ENCODE measurements at places on chromosomes 11 and 22.

DNA sequence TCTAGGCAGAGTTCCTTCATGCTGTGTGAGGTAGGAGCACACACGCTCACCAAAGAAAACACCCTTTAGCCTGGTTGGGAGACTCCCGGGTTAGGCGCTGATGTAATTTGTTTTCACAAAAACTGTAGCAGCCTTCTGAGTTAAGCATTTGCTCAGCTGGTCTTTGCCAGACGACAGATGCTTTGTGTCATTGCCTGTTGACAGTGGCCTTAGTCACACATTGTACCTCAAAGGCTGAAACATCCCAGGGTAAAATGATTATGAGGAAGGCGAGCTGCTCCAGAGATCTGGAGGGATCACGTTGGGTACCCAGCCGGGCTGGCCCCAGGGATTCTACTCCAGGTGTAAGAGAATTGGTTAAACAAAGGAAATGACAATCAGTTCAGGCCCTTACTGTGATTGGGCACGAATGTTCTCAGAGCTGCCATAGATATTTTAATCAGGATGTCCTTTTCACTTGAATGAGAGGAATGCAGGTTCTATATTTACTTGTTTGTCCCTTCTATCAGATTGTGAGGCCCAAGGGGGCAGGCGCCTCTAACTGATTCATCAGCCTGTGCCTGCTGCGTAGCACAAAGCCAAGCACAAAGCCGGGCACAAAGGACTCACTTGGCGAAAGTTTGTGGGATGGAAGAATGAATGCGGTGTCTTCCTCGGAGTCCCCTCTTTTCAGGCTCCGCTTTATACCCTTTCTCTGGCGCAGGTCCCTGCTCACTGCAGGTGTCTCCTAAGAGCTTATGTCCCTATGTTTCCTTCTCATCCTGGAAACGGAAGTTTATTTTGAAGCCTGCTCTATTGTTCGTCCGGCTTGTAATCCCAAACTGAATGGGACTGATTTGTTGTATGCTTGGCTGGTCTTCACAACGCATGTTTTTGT lies 47.1 kb downstream of the ADM start:
- DNase-seq: no peak

- DNase-seq: no peak
Observed at GRCh38 chr11:9219572-9219971, 45.6 kb downstream of the DENND5A start.

DNA sequence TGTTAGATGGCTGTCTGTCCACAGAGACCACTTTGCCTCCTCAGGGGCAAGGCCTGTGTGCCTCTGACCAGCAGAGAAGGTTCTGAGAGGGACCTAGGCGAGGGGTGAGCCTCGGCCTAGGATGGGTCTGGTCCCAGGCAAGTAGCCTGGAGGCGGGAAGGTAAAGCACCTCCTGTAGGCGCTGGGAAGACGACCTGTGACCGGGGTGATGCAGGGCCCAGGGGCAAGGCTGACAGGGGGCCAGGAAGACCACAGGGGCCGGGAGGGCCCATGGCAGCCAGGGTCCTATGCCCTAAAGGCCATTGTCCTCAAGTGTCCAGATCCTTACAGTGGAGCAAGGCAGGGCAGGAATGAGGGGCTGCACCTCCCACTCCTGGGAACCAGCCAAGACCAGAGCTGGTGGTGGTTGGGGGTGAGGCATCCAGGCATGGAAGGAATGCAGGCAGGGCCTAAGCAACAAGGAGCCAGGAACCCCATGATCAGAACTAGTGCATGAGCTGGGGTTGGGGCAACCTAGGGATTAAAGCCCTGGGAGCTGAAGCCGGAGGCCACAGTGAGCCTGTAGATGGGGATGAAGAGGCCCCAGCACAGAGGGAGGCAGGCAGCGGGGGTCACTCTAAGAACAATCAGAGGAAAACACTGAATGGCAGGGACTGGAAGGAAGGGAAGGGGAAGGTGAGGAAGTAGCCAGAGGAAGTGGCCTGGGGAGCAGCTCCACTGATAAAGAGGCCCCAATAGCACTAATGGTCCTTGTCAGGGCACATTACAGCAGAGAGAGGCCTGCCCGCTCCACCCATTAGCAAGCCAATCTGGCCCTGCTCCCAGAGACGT lies 32.9 kb upstream of the KLHL35 start:
- no peak for DNase-seq

DNA sequence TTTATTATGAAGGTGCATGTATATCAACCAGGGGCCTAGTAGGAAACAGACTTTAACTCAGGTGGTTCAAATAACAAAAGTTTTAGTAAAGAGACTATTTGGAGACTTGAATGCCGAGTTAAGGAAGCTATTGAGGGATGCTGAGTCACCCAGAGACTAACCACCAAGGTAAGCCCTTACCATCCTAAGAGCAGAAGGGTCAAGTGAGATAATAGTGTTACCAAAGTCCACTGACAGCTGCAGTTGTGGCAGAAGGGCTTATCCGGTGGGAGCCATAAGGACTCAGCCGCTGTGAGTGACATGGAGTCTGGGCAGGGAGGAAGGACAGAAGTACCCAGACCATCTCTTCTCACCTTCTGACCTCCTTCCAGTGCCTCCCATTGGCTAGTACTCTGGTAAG lies 134.0 kb downstream of the INSC start:
- DNase-seq: no peak

DNA sequence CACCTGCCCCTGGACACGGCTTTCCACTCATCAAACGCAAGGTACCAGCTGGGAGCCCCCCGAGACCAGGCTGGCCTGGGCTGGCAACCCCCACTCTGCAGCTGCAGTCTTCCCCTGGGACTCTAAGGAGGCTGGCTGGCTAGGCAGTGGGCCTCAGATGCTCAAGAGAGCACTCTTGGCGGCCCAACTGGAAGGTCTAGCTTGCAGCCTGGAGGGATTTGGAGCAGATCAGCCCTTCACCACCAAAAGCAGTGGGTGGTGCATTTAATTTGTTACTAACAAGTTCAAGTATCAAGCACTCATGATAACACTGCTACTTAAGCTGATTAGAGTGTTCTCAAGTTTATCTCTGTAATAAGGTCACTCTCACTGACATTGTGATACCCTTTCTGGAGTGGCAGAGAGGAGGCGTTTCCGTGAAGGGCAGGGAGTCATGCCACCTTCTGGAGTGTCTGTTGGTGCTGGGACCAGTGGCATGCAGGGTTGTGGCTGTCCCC lies 21.5 kb downstream of the C22orf23 start:
- no peak for DNase-seq

DNA sequence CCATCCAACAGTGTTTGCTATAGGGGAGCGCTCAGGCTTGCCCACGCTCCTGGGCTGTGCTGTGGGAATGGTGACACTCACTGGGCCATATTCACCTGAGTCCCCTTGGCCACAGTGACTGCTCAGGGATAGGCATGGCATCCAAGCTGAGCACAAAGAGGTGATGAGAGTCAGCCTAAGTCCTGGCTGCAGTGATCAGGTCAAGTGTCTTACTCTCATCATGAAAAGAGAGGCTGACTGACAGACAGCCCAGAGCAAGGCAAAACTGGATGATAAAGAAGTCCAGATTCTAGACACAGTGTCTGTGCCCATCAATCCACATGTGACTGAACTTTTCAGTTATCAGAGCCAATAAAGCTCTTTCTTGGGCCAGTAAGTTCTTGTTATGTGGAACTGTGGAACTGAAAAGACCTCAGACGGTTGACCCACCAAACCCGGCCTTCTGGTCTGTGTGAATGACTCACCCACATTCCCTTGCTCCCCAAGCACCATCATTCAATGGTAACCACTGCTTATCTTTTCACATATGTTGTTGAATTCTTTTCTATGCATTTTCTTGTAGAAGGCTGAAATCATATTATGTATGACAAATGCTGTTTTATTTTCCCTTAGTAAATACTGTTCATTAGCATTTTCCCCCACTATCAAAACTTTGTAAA lies 43.2 kb upstream of the YPEL1 start:
- no peak for DNase-seq

DNA sequence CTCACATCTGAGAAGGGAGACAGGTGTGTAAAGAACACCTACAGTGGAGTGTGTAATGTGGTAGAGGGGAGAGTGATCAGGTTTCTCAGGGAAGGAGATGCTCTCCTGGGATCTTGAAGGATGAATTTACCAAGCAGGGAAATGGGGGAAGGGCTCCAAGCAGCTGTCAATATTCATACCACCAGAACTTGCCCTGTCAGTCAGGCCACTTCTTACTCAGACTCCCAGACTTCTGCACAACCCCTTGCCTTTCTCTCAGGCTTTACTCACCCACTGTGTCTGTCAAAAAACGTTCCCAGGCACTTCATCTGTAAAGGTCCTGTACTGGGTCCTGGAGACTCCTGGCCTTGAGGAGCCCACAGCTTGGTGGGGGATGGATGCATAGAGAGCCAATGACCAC lies 14.0 kb upstream of the FCHSD2 start:
- no peak for DNase-seq

GRCh38 chr11:27507557-27508322 lies 1.2 kb upstream of the LIN7C start:
- no peak for DNase-seq

DNA sequence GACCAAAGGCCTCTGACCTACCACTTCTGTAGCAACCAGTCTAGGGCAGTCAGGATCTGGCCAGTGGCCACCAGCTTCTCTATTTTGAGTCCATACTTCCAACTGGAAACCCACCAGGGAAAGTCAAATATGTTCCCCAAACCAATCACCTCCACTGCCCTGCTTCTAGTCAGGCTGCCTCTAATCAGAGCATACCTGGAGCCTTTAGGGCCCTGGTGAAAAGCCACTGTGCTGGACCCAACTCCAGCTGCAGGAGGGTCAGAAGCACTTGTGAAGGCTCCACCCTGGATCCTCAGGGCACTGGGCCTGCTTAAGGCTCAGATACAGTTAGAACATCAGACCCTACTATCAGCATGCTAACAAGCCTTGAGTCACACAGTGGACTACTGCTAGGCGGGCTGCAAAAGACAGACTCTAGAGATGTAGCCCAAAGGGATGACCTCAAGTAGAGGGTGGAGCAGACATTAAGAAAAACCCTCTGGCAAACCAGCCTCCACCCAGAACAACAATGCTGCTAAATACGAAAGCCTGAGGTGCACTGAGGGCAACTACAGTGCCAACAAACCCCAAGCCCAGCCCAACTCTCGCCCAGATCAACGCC lies 69.2 kb downstream of the DGCR2 start:
- DNase-seq: no peak
